ENCODE measurements at places on chromosomes 6 and 20.

- no peak for DNase-seq
These were observed 11.7 kb upstream of the PPARD start for GRCh38 chr6:35330541-35331119.

DNA sequence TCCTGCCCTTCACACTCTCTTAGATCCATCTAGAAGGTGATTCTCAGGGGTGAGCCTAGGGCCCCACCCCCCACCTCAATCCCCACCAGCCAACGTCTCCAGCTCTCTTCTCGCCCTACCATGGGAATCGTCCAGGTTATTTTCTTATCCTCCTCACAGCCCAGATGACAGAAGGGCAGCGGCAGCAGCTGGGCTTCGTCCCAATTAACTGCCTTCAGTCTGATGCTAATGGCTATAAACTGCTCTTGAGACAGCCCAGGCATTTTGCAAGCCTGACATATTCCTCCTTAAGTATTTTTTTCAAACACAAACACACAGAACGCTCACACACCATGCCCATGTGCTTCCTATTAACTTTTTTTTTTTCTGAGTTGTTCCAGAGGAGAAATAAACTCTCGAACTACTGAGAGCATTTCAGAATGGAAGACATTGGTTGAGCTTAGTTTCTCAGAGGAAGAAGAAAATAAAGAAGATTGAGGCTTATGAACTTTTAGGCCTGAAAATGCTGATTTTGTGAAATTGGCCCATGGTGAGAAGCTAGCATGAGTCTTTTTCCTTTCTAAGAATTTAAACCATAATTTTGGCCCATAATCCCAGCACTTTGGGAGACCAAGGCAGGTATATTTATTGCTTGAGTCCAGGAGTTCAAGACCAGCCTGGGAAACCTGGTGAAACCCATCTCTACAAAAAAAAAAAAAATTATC lies 124.6 kb downstream of the EYA2 start:
- no peak for DNase-seq

DNA sequence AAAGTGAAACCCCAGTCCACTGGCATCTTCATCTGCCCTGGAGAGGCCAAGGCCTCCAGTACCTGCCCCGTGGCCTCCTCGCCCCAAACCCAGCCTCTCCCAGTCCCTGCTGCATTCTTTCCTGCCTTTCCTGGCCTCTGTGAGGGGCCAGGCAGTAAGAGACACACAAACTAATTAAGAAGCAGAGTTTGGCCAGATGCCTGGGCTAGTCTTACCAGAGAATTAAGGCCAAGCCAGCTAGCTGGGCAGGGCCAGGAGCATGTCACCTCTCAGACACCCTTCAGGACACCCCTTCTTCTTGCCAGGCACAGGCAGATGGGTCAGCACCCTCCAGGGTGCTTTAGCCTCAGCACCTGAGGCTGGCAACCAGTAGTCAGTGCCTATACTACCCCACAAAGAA lies 2.4 kb downstream of the MDGA1 start:
- DNase-seq = no peak

- DNase-seq = peak; percentile 65
These were observed at the start of gene LRRC1 for GRCh38 chr6:53794720-53795339. Gene LRRC1 (plus strand): TSS chr6:53795005. CDS start chr6:53795257, 252 bp downstream.

DNA sequence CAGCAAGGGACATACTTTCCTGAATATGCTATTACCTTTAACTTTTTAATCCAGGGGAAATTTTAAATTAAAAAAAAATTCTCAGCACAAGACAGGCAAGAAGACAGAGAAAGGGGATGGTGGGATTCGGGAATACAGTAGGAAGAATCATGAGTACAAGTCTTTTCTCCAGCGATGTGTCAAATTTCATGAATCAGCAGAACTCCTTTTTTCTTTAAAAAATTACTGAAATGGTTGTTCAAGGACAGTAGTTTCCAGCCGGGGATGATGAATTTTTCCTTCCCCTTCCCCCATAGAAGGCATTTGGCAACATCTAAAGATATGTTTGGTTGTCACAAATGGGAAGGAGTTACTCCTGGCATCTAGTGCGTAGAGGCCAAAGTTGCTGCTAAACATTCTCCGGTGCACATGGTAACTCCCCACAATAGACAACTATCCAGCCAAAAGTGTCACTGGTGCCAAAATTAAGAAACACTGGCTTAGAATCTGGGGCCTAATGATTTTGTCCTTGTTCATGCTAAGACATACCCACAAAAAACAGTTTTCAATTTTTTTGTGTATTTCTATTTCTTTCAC lies 450.2 kb downstream of the CBLN4 start:
- DNase-seq = no peak

GRCh38 chr6:164378330-164378729 lies 931.1 kb downstream of the C6orf118 start:
- no peak for DNase-seq

DNA sequence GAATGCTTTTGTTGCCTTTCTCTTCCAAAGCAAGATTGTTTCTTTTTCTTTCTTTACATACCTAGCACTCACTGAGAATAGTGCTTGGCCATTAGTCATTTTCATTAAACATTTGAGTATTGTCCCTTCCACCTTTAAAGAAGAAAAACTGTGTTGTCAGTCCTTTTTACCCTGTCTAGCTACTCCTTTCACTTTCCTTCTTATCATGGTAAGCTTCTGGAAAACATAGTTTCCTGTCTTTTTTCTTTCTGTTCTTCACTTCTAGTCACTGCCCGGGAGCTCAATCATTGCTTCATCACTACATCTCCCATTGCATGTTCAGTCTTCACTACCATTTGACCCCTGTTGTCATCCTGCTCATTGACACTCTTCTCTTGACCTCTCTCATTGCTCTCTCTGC lies 12.1 kb downstream of the VAPB start:
- no peak for DNase-seq

DNA sequence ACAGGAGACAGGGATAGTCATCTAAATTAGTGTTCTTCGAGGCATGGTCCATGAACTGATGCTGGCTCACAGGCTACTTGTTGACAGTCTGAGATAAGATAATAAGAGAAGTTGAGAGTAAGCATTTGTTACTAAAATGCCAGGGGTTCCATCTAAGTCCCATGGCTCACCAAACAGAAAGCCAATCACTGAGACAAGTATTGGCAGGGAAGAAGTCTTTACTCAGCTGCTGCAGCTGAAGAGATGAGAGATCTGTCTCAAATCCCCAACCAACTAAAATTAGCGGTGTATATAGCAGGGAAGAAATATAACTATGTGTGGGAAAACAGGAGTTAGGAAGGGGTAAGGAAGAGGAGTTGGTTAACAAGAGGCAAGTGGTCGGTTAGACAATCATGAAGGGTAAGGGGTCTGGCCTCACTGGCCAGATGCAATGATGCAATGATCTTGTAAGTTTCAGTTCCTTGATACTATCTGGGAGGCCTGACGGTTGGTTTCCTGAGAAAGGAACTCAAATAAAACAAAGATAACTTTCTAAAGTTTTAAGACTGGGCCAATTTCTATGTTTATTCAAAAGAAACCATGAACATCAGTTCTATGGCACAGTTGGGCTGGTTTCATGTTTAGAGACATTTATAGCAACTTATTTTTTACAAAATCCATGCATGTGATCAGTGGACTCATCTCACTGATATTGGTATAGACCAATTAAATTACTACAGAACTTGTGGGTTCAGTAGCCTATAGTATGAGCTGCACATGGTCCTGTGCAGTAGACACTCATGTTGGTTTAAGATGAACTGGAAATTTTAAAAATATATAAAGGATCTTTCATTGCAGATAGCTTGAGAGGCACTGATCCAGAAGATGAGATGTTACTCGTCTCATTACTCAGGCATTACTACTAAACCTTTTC lies 9.9 kb upstream of the HEBP2 start:
- DNase-seq = no peak

GRCh38 chr6:110595112-110595511 lies 118.7 kb upstream of the SLC22A16 start:
- DNase-seq = no peak

DNA sequence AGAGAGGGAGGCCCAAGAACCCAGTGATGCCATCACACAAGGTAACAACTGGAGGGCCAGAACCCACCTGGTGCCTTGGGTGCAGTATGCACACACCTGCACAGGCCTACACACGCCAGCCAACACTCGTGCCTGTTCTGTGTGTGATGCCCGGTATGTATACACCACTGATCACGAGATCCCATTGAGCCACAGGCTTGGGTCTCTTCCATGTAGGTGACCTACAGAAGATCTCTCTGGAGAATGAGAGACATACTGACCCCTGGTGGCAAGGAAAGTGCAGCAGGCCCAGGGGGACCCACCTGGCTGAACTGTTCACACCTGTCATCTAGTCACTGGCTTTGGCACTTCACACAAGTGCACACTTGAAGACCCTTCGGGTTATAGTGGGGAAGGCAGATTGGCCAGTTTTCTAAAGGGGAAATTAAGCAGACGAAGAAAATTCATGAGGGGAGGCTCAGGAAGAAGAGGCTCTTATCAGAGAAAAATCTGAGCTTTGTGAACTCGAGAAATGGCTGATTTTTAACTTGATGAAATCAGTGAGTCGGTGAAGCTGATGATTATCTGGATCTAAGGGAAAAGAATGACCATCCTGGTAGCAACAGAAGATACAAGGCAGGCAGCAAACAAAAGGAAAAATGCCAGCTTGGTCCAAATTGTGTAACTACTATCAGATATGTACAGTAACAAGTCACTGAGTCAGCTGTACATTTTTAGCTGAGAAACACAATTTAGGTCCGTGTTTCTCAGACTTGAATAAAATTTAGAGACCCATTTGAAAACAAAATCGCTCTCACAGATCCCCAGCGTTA lies 69.1 kb upstream of the PBOV1 start:
- no peak for DNase-seq

DNA sequence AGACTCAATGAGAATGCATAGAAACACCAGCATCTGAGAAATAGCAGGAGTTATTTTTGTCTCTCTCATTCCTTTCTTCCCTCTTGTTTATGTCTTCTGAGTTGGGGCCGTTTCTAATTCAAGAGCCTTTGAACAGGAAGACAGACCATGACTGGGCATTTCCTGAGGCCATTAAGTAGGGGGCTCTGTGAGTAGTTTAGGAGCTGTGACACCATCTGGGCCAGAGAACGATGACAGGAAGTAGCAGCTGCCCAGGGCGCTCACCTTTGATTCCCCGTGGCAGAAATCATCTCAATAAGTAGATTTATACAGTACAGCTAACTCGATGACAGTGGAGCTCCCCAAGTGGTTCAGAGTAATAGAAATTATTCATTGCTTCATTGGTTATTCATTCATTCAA lies 298.4 kb upstream of the PLN start:
- no peak for DNase-seq

DNA sequence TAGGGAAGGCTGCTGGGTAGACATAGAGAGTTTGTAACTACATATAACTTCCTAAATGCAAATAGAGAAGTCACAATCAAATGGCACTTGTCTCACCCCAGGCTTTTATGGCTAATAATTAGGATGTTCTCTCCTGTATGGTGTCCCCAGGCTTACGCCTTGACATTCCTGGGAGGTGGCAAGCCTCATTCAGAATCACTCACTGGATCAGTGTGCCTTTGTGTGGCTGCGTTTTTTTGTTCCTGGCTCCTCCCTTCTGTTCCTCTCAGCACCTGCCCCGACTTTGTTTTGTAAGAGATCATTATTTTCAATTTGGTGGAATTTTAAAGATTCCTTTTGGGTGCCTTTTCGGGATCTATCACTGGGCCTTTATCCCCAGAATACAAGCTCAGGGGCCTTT lies 5.7 kb downstream of the LAMP5 start:
- DNase-seq = no peak

- no peak for DNase-seq
These were observed 42.7 kb downstream of the LRP11 start for GRCh38 chr6:149821492-149821891.

DNA sequence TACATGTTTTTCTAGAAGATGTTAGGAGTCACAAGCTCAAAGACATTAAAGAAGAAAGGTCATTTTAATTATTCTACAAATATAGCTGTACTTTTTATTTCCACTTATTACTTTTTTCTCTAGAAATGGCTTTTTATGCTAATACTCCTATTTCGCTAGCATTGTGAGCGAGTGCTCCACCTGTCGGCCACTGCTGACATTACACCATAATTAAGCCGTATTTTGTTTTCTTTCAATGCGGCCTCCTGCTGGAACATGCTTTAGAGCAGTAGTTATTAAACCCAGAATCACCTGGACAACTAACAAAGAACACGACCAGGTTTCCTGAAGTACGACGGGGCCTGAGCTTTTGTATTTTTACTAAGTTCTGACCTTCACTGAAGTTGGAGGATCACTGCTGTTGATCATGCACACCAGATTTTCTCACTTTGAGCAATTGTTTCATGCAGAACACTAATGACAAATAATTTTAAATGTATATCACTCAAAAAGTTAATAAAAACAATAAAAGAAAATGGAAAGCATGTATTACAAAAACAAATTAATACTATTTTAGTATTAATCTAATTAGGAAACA lies 74.1 kb upstream of the PAK5 start:
- peak; percentile 2 for DNase-seq

GRCh38 chr20:36183155-36183944 lies 28.8 kb downstream of the EPB41L1 start:
- no peak for DNase-seq

- DNase-seq = no peak
These were observed 103.7 kb downstream of the SNAP25 start for GRCh38 chr20:10322073-10323012.

- DNase-seq = no peak
These were observed 5.5 kb downstream of the UBR2 start for GRCh38 chr6:42569102-42570028.

GRCh38 chr20:44941120-44941691 lies 19.0 kb downstream of the TOMM34 start:
- DNase-seq = no peak

GRCh38 chr6:16006681-16007080 lies 122.2 kb upstream of the MYLIP start:
- no peak for DNase-seq

- DNase-seq = no peak
These were observed 75.4 kb downstream of the ZNF292 start for GRCh38 chr6:87230801-87231200.
